ENCODE measurements at places on chromosomes 12 and 14.

- DNase-seq: no peak
Observed at GRCh38 chr14:39442293-39442692, 10.1 kb upstream of the FBXO33 start.

- no peak for DNase-seq
Observed at GRCh38 chr12:16555630-16556029, 50.3 kb downstream of the LMO3 start.

DNA sequence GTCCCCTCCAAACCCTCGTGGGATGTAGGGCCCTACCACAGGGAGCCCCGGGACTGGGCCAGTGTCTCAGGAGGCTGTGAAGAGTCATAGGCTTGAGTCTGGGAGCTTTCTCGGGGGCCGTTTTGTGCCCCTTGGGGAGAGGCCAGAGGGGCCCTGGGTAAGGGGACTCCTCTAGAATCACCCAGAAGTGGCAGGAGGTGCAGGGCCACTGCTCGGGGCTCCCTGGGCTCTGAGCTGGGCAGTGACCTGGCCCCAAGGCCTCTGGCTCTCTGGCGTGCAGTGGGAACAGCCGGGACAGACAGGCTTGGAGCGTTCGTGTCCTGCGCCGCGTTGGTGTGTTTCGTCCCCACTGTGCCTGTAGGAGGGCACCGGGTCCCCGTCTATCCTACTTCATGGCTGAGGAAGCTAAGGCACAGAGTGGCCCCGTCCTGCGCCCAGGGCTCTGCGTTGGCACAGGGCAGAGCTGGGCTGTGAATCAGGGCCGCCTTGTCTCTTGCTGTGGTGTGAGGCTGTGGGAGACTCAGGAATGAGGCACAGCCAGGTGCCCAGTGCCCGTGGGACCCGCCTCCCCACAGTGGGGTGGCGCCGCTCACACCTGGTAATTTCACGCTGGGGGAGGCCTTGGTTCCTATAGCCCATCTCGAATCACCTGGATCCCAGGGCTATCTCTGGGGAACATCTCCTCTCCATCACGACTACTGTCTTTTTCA is 23.8 kb upstream of the KIF26A start:
- no peak for DNase-seq

GRCh38 chr14:104274806-104275205 is 136.4 kb downstream of the KIF26A start:
- DNase-seq: no peak
